Cortex of kidney (tissue), 1 donor: ENCODE measurements at places on chromosomes 6 and 20.

GRCh38 chr20:21523895-21524294 lies 10.0 kb upstream of the NKX2-2 start:
- no peak for DNase-seq

GRCh38 chr20:2816030-2816582 lies at the start of gene TMEM239:
Gene TMEM239, plus strand, starts transcription at chr20:2816364. Its CDS starts 191 bp downstream, at chr20:2816555.
- no peak for DNase-seq

- no peak for DNase-seq
These were observed 311.1 kb upstream of the SULF2 start for GRCh38 chr20:48096212-48096875.

- DNase-seq: no peak
These were observed 176.9 kb upstream of the GGTLC1 start for GRCh38 chr20:24165301-24166122.

DNA sequence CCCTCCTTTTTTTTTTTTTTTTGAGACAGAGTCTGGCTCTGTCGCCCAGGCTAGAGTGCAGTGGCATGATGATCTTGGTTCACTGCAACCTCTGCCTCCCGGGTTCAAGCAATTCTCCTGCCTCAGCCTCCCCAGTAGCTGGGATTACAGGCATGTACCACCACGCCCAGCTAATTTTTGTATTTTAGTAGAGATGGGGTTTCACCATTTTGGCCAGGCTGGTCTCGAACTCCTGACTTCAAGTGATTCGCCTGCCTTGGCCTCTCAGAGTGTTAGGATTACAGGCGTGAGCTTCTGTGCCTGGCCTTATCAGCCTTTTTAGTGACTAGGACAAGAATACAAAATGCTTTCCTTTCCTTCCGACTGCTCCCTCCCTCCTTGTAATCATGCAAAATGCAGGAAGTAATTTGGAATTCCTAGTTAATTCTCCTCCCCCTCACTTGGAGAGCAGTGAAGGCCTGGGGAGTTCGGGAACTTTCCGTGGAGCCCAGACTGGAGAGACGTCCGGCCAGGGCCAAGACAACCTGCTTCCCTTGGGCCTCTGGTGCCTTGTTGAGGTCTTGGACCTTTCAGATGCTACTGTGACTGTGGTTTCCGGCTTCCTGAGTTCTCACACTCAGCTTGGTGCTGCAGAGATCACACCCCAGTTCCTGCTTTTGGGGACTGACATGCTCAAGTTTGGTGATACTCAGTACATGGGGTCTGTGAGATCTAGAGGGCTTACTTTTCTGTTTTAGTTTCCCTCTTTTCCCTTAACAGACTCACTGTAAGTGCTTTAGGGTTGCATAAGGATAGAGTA lies 3.9 kb upstream of the PHF20 start:
- DNase-seq: no peak

GRCh38 chr6:159866286-159867247 lies 24.2 kb upstream of the MAS1 start:
- no peak for DNase-seq

DNA sequence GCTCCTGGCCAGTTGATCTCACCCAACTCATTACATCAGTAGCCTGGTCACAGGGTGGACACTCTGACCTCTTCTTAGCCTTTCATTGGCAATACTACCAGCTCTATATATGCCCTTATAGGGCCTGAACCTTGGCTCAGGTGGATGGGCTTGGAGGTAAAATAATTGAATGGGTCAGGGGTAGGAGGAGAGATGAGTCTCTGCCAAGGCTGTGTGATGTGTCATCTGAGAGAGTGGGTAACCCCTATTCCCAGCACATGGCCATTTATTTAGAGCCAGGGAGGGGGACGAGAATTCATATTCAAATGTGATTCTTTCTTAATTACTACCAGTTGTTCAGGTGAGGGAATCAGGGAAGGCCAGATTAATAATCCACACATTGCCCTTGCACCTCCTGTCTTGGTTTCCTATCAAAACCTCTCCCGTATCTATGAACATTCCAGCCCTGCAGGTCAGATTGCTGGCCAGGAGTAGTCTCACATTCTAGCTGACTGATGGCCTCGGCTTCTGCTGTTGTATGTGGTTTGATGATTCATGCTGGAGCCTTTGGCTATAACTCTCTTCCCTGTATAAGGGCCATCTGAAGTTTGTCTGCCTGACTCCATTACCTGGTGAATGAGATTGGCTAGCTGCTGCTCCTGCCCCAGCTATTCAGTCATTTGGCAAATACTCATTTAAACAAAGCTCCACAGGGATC lies 13.4 kb downstream of the C20orf173 start:
- DNase-seq: no peak

GRCh38 chr6:120103618-120104017 lies 754.1 kb upstream of the MAN1A1 start:
- DNase-seq: no peak

- DNase-seq: no peak
These were observed 593.4 kb downstream of the EYS start for GRCh38 chr6:65113581-65113980.

DNA sequence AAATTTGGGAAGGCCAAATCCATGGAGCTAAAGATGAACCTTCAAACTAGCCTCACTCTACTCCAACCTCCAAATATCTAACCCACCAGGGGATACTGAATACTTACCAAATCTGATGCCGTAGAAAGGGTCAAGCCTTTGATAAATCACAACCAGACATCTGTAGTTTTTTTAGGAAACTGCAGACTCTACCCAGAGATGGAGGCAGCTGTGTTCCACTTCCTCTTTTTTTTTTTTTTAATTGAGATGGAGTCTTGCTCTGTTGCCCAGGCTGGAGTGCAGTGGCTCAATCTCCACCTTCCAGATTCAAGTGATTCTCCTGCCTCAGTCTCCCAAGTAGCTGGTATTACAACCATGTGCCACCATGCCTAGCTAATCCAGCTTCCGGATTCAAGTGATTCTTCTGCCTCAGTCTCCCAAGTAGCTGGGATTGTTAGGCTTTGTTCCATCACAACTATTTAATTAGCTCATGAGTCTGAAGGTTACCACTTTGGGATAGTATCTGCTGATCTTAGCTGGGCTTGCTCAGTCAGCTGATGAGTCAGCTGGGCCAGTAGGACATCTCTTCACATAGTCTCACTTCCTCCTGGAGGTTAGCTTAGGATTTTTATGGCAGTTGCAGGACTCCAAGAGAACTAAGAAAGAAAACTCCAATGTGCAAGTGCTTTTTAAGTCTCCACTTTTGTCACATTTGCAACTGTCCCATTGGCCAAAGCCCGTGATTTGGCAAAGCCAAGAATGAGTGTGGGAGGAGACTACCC lies 13.3 kb downstream of the FRK start:
- DNase-seq: no peak

GRCh38 chr6:23483896-23484295 lies 642.1 kb upstream of the NRSN1 start:
- no peak for DNase-seq

DNA sequence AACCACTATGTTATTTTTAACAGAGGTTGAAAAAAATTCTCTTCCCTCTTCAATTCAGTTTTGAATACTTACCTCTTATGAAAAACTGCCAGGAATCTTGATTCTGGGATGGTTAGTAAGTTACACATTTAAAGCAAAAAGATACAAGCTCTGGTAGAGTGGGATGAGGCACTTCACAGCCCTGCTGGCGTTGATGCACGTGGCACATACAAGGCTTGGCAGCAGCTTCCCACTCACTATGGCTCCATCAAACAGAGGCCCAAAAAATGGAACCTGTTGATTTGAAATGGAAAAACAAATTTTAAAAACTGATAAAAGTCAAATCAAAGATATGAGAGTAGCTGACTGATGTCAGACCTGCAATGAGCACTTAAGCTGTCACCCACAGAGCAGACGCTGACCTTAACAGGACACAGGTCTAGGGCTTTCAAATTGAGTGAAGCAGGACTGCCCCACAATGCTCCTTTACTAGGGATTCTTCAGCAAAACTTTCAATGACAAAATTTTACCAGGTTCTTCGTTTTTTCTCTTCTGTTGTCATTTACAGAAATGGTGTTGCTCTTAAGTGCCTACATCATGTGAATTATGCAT lies 104.9 kb downstream of the INSM1 start:
- no peak for DNase-seq

DNA sequence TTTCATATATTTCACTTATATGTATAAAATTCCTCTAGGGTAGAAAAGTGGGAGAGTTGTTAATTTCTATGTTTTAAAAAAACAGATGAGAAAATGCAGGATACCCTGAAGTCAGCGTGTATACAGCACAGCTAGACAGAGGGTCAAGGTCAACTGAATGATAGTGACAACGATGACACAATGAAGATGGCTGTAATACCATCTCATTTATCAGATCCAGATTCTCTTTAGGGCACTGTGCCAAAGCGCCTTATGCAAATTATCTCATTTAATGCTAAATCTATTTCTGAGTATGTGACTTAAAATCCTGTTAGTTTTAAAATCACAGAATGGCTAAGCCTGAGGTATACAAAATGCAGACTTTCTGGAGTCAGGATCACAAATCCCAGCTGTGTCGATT lies 431.4 kb upstream of the RUNX2 start:
- DNase-seq: no peak

- DNase-seq: no peak
These were observed 101.3 kb downstream of the RALGAPA2 start for GRCh38 chr20:20611167-20611566.

GRCh38 chr6:121549736-121550135 lies 114.3 kb downstream of the GJA1 start:
- DNase-seq: no peak

- no peak for DNase-seq
These were observed 3.9 kb upstream of the SULF2 start for GRCh38 chr20:47789081-47789763.

DNA sequence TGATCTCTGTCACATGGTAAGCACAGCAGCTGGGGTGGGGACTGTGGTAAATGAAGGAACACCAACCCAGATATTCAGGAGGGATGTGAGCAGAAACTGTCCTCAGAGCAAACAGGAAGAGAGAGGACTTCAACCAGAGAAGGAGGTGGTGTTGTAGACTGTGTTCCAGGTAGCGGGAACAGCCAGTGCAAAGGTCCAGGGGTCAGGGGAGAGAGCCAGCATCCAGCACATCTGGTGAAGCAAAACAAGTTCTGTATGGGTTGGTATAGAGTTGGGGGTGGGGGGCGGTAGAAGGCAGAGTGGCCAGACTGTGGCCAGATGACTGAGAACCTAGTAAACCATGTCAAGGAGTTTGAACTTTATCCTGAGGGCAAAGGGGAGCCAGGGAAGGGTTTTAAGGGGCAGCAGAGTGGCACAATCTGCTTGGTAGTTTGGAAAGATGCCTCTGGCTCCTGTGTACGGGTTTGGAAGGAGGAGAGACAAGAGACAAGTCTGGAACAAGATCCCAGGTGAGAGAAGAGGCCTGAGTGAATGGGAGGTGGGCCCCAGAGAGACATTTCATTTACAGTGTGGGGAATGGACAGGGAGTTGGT lies 27.8 kb upstream of the TTPAL start:
- DNase-seq: no peak

GRCh38 chr6:57158658-57159057 lies 13.5 kb upstream of the BAG2 start:
- no peak for DNase-seq

DNA sequence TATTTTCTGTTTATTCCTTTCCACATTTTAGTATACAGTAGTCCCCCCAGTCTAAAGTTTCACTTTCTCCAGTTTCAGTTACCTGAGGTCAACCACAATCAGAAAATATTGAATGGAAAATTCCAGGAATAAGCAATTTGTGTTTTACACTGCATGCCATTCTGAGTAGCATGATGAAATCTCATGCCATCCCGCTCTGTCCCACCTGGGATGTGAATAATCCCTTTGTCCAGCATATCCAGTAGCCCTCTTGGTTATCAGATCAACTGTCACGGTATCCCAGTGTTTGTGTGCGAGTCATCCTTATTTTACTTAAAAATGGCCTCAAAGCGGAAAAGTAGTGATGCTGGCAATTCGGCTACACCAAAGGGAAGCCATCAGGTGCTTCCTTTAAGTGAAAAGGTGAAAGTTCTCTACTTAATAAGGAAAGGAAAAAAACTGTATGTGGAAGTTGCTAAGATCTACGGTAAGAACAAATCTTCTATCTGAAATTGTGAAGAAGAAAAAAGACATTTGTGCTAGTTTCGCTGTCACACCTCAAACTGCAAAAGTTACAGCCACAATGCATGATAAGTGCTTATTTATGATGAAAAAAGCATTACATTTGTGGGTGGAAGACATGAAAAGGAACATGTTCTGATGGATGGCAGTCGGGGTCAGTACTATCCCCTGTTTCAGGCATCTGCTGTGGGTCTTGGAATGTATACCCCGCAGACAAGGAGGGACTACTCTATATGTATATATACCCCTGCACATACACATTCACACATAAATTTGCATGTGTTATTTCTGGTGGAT lies 11.3 kb downstream of the NOX3 start:
- no peak for DNase-seq

- no peak for DNase-seq
These were observed 1226.8 kb upstream of the CITED2 start for GRCh38 chr6:140601021-140601808.

DNA sequence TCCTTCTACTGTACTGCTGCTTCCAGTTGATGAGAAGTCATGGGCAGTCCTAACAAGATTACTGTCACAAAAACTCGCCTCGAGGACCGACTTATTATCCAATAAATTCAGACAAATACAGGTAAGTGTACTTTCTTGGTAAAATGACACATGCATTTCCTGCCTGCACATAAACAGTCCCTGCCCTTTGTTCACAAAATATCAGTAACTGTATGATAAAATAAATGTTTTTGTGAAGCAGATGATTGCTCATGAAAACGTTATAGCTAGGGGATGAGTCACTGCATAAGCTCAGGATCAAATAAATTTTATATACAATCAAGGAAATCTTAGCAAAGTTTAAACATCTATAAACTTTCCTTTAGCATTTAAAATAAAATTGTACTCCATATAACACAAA lies 164.5 kb upstream of the RIPOR2 start:
- no peak for DNase-seq

GRCh38 chr6:14665827-14666724 lies 548.5 kb downstream of the CD83 start:
- no peak for DNase-seq

GRCh38 chr6:52407467-52407866 lies 12.7 kb upstream of the EFHC1 start:
- DNase-seq: no peak

DNA sequence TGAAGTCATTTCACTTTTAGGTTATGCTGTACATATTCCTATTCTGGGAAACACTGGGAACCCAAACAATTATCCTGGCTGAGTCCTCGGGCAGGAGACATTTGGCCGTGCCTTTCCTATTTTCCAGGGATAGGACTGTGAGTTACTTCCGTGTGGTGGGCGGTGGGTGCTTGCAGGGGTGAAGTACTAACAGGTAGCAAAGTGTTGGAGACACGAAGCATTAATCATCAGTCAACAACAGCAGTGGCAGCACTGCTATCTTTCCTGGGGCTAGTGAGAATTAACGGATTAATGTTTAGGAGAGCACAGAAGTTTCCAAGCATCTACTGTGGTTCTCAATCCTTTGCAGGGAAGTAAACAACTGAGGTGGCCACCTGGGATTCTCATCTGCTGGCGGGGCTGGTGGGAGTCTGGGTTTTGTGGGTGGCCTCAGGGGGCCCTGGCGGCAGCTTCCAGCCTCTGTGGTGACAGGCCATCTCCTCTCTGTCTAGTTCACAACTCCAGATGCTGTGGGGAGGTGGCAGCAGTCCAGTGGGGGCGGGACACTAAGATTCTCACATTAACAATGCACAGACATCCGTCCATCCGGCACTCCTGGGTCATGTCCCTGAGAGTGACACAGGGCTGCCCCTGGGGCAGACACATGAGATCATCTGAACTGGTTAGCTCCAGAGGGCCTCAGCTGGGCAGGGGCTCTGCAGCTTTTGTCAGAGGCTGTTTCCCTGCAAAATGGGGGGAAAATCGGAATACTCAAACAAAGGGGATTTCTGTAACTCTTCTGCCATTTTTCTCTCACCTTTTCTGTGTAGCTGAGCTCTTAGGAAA lies 90.9 kb downstream of the GJA10 start:
- DNase-seq: no peak
